ENCODE measurements at places on chromosomes 6 and 20. TPM values are rescaled to one million over a fixed set of nuclear protein-coding genes. Genes with fewer than 3 reads are reported as not detected.

The COL11A2 gene
- total RNA-seq, result 0.60 TPM

The LAMA2 gene
- total RNA-seq, result 509 TPM

DNA sequence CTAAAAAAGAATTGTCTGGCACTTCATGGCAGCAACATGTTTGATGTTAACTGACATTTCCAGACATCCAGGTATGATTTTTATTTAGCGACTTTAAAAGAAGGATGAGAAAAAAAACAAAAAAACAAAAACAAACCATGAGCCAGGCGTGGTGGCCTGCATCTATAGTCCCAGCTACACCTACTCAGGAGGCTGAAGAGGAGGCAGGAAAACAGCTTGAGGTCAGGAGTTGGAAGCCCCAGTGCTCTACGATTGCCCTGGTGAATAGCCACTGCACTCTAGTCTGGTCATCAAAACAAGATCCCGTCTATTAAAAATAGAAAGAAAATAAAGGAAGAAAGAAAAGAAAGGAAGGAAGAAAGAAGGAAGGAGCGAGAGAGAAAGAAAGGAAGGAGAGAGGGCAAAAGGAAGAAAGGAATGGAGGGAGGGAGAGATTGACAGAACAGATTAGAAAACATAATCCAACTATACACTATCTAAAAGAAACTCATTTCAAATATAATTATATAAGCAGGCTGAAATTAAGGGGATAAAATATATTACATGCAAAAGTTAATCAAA, 141.6 kb downstream of the TRIM27 start:
- no peak for DNase-seq

DNA sequence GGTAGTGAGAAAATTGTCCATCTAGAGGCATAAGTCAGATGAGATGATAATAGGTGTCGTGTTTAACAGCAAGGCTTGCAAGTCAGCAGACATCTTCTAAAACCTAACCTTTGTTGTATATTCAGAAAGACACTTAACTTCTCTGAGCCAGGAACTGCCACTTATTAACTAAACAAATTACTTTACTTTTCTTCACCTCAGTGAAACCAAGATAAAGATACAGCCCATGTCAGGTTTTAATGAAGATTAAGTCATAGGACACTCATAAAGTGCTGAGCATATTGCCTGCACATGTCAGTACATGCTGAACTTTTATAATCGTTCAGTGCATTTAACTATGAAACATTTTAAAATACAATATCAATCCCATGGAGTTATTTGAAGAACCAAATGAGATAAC, 286.8 kb downstream of the NKAIN2 start:
- no peak for DNase-seq

DNA sequence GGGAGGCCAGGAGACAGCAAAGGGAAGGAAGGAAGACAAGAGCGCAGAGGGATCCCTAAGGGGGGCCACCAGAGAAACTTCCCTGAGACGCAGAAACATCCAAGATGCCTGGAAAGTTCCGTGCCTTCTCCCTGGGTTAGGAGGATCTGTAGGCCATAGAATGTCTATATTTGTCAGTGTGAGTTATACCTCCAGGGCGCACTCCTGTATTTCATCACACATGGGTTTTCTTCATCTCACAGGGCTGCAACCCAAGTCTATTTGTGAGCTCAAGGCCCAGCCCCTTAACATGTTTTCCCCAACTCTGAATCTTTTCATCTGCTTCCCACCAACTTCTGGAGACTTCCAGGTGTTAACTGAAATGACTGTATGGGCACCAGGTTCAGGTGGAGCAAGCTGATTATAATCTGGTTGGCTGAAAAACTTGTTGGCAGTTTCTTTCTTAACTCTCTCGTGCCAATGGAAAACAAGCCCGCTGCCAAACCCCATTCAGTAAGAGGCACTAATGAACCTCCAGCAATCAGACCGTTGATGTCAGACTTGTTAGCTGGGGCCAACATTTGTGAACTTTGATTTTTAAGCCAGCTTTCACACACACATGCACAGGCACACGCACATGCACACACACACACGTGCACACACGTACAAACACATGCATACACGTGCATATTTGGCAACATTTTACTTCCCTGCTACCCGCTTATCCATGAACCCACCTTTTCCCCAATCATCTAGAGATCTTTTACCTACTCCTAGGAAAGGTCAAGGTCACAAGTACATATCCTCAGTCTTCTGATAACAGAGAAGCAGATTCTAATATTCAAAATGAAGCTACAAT, 247.5 kb upstream of the GMDS start:
- DNase-seq, result no peak

DNA sequence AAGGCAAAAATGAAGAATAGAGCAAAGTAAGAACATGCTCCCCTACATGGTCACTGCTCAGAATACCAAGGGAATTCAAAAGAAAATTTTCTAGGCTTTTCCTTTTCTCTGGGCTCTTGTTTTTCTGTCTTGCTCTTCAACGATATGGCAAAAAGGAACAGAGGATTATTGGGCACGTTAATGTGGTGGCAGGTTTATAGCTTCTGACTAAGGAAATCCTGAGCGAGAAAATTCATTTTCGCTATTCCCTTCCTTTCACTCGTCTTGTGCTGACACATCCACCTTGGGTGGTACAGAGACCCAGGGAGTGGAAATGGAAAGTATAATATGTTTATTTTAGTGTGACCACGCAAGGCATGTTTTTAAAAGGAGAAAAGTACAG, 132.8 kb downstream of the TRIM27 start:
- DNase-seq, result no peak

GRCh38 chr20:59103573-59103972, 60.0 kb upstream of the ZNF831 start:
- DNase-seq, result no peak

GRCh38 chr20:29430531-29430930, 1826.9 kb upstream of the DEFB115 start:
- DNase-seq, result no peak

- no peak for DNase-seq
These were observed 1.4 kb downstream of the PIM1 start for GRCh38 chr6:37171201-37171969.

- no peak for DNase-seq
These were observed 477 bp upstream of the ITPA start for GRCh38 chr20:3208786-3209256.

DNA sequence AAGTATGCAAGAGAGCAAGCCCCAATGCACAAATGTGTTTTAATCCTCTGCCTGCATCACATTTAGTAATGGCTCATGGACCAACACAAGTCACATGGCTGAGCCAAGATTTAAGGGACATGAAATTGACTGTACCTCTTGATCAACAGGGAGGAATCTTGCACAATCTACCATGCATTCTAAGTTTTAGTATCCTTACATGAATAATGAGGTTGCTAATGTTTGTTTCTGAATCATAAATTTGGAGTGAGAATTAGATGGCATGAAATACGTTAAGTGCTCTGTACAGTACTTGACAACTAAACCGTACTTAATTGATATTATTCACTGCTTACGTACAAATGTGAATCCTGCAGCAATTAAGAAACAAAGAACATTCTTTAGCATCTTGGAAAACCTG, 553.8 kb upstream of the JAG1 start:
- DNase-seq, result no peak

GRCh38 chr6:154510144-154510905, at the start of gene CNKSR3:
Gene CNKSR3 (minus strand): TSS chr6:154510685. CDS start chr6:154510114, 571 bp downstream.
- DNase-seq, result peak; percentile 56

Measured in omental fat pad (tissue), 4 donors.